ENCODE measurements at places on chromosomes 12 and 14.

DNA sequence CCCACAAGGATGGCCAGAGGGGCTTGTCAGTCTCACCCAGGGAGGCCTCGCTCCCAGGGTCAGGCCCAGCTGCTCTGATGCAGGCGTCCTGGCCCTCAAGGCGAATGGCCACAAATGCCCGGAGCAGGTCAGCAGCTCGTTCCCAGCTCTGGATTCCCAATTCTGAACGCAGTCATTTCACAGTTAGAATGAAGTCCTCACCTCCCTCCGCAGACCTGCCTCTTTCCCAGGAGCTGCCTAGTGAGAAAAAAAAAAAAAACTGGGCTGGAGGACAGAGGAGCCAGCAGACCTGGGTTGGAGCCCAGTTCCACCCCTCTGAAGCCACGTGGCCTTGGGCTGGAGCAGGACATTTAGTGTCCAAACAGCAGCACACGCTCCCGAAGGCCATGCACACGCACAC is 62.2 kb upstream of the DIO3 start:
- no peak for DNase-seq

- no peak for DNase-seq
Observed at GRCh38 chr12:44114906-44115305, 279.0 kb downstream of the TMEM117 start.

GRCh38 chr12:50296554-50296953 is 13.2 kb upstream of the LIMA1 start:
- DNase-seq: no peak

GRCh38 chr14:58699681-58700205 is 62.0 kb downstream of the DACT1 start:
- no peak for DNase-seq

GRCh38 chr12:95626854-95627253 is 75.6 kb upstream of the USP44 start:
- DNase-seq: no peak

DNA sequence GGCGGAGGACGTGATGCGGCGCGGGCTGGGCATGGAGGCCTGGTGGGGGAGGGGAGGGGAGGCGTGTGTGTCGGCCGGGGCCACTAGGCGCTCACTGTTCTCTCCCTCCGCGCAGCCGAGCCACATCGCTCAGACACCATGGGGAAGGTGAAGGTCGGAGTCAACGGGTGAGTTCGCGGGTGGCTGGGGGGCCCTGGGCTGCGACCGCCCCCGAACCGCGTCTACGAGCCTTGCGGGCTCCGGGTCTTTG is 303 bp downstream of the GAPDH start:
- DNase-seq: no peak

GRCh38 chr12:10167599-10167998 is 4.3 kb downstream of the OLR1 start:
- no peak for DNase-seq

- no peak for DNase-seq
Observed at GRCh38 chr14:102957222-102957621, 34.8 kb downstream of the AMN start.

DNA sequence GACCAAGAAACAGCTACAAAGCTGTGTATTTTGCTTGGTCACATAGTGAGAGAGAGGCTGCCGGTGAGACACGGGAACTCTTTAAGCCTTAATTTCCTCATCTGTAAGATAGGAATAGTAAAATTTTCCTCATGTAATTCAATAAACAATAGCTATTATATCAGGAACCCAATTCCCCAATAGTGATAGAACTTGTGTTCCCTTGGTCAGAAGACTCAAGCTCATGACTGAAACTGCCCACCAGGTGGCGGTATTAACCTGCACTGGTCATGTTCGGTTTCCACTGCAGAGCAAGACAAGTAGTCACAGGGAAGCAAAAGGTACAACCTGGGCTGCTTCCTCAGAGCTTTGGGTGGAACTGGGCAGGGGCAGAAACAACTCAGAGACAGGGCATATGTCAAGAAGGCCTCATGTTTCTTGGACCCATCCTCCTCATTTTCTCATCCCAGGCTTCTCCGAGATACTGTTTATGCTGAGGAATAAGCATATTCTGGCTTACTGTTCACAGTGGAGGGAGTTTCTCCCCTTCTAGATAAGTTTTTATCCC is 4.2 kb upstream of the AJUBA start:
- DNase-seq: peak; percentile 68

- no peak for DNase-seq
Observed at GRCh38 chr14:96938946-96939345, 141.8 kb downstream of the VRK1 start.

- no peak for DNase-seq
Observed at GRCh38 chr12:40202095-40203059, 22.4 kb upstream of the LRRK2 start.

DNA sequence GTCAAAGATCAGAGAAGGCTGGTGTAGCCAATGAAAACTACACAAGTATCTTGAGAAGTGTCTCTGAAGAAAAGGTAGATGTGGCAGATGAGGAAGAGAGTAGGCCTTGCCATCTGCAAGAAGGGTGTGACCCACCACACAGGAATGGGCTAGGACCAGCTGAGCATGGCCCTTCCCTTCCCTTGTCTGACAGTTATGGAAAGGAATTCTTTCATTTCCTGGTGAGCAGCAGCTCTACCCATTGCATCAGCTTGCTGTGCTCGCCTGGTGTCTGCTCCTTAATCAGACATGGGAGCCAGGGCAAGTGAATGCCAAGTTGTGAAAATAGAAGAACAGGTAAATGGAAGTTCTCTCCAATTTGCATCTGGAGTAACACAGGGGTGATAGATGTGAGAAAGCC is 145.2 kb upstream of the KRR1 start:
- peak; percentile 99 for DNase-seq

GRCh38 chr14:65580973-65581372 is 168.4 kb downstream of the FUT8 start:
- no peak for DNase-seq

- no peak for DNase-seq
Observed at GRCh38 chr12:3042394-3042793, 34.8 kb upstream of the TSPAN9 start.

DNA sequence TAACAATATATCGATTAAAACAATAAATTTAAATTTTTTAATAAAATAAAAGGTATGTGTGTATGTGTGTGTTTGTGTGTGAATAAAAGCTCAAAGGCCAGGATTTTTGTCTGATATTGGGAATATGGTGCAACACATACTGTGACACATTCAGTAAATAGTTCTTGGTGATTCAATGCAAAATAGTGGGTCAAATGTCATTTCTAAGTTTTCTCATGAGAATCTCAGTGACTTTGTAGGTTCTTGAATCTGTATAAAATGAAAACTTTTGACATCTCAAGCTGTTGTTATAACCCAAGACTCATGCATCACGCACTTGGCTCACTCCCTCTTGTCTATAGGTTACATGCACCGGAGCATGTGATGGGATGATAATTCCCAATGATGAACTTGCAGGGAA is 16.2 kb upstream of the MED6 start:
- no peak for DNase-seq

DNA sequence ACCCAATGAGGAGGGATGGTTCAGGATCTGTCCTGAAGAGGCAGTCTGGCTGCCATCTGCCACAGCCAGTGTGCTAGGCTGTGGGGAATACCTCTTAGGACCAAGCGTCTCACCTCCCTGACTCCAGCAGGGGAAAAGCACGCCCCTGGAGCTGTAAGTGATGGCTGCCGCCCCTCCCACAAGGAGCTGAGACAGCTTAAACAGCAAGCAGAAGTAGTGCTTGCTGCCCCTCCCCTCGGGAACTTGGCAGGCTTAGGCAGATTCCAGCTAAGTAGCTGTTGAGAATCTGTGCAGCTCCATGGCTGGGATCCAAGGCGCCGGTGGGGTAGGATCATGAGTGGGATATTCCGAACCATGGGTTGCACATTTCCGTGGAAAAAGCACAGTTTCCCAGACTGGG is 360.4 kb upstream of the MDGA2 start:
- peak; percentile 34 for DNase-seq

DNA sequence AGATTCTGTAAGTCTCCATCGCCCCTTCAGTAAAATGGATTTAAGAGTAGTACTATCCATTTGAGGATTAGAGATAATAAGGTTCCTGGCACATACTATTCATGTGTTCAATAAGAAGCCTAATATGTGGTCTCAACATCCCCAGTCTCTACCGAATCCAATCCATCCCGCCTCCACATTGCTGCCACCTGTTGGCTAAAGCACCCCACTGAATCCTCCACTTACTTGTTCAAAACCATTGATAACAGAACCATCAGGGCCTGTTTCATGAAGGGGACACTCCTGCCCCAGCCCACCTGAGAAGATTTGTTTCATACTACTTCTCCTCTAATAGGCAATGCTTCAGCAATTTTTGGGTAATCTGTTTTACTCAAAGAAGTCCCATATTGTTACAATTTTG is 147.5 kb downstream of the SLC2A13 start:
- no peak for DNase-seq

GRCh38 chr12:117674313-117674712 is 294.5 kb downstream of the KSR2 start:
- no peak for DNase-seq

- no peak for DNase-seq
Observed at GRCh38 chr12:100234591-100235304, 32.1 kb downstream of the DEPDC4 start.

DNA sequence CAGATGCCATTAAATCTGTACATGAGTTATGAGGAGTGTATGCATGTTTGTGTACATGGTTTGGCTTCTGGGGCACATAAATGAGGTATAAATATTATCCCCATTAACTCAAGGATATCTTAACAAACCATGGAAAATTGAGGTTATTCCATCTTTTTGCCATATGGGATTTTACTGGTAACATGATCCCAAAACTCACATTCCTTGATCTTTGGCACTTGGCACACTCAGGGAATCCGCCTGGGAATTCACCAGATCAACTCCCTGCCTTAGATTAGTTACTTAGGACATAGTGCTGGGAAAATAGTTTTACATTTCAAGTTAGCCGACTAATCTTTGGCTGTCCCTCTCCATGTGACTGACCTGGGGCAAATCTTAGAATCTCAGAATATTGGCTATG is 16.9 kb downstream of the CDKN1B start:
- no peak for DNase-seq

- no peak for DNase-seq
Observed at GRCh38 chr12:27828196-27828595, 48.2 kb upstream of the MANSC4 start.

- no peak for DNase-seq
Observed at GRCh38 chr12:132194556-132194955, 50.3 kb downstream of the NOC4L start.

- DNase-seq: peak; percentile 43
Observed at GRCh38 chr14:55535516-55536203, 44.3 kb upstream of the KTN1 start.

GRCh38 chr14:22008766-22009165 is 335.1 kb upstream of the OR4E1 start:
- no peak for DNase-seq

- DNase-seq: no peak
Observed at GRCh38 chr14:77178656-77179055, 2.9 kb upstream of the TMEM63C start.

- no peak for DNase-seq
Observed at GRCh38 chr14:89669193-89669592, 252.2 kb upstream of the FOXN3 start.

- DNase-seq: no peak
Observed at GRCh38 chr12:93029091-93029490, 100.0 kb upstream of the EEA1 start.

- no peak for DNase-seq
Observed at GRCh38 chr14:77212097-77212870, 30.7 kb downstream of the TMEM63C start.

DNA sequence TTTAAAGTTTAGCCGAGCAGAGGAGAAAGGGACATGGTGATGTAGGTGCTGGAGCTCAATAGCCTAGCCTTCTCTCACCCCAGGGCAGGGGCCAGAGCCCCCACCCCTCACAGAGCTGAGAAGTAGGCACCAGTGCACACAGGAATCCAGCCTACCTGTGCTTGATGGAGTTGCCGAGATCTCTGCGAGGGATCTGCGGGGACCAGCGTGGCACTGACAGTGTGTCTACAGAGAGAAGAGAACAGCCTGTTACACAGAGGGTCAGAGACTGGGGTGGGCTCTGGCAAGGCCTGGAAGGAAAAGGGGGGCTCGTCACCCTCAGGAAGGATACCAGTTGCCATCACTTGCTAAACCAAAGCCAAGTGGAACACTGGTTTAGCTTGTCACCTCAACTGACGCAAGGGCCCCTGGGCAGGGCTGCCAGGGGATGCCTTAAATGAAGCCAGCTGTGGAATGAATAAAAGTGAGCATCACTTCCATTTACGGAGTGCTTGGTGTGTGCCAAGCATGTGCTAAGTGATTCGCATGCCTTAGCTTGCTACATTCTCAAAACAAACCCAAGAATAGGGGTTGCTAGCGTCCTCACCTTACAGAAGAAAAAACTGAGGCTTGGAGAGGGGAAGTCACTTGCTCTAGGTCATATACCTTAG is 220.8 kb upstream of the NOS1 start:
- no peak for DNase-seq

DNA sequence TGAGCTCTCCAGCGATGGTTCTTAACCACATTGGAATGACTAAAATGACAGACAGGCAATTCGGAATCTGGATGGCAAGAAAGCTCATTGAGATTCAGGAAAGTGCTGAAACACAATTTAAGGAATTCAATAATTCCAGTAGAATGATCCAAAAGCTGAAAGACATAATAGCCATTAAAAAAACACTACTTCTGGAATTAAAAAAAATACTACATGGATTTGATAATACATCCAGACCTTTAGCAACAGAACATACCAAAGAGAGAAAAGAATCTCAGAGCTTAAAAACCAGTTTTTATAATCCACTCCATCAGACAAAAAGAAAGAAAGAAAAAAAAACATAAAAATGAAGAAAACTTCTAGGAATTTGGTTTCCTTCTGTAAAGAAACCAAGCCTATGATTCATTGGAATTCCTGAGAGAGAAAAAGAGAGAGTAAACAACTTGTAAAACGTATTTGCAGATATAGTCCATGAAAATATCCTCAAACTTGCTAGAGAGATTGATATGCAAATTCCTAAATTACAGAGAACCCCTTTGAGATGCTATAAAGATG is 52.8 kb downstream of the SLCO1B1 start:
- no peak for DNase-seq

DNA sequence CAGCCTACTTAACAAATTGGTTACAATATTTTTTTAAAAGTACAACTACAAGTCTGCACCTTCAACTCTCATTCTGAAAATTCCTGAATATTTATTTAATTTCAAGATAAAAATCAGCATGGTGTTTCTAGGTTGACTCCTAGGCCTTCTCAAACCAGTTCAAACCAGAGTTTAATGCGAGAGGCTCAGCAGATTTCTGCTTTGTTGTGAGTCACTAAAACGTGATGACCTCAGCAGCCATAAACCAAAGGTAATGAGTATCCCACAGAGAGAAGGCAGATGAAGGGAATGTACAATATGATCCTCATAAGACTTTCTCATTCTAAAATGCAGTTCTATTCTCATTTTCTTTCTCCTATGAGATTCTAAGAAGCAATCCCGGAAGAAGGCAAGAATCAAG is 1.5 kb downstream of the PRDM4 start:
- DNase-seq: peak; percentile 82

- DNase-seq: no peak
Observed at GRCh38 chr12:12266389-12266872, 413 bp downstream of the LRP6 start.

DNA sequence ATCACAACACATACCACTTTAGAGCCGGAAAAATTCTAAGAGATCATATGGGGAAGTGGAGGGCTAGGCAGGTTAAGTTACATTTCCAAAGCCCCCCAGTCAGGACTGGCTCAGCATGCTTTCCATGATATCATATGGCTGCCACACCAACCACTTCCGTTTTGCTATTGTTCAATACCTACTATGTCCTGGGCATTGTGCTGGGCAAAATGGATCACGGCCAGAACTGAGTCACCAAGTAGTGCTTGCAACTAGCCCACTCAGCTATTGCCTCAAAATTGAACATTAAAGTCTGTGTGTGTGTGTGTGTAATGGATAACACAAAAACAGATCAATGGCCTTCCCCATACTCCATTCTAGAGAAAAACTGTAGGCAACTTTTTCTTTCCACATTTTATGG is 22.7 kb downstream of the WIF1 start:
- DNase-seq: no peak

All from NCI-H226 (cell line).